ENCODE measurements at places on chromosomes 16 and 17.

DNA sequence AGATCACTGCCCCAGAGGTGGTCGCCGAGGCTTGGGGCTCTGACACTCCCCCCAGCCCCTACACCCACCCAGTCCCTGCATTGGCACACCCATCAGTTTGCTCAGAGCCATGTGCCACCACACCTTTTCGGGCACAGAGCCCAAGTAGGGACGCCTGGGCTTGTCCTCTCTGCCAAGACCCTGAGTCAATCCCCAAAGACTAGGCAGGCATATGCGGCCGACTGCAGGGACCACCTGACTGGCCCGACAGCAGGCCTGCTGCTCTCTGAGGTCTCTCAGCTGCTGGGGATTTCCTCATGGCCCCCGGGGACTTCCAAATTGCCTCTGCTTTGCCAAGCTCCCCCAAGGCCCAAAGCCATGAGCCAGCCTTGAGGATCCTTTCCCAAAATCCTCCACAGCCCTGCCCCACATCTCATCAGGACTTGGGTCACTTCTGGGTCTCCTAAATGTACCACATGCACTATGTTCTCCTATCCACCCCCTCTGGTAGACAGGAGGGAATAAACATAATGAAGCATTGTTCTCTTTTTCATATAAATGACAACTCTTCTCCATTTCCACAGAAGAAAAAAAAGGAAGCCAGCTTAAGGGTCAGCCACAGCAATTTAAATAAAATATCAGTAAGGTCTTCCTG lies 30.6 kb downstream of the MYO18A start:
- DNase-seq, result no peak

- no peak for DNase-seq
Observed at GRCh38 chr16:57038166-57038565, 48.8 kb downstream of the NLRC5 start.

- no peak for DNase-seq
Observed at GRCh38 chr16:86362155-86362849, 148.0 kb upstream of the FOXF1 start.

- no peak for DNase-seq
Observed at GRCh38 chr17:8053600-8053999, 14.7 kb downstream of the ALOX15B start.

GRCh38 chr17:73224663-73225305 lies 31.9 kb downstream of the COG1 start:
- no peak for DNase-seq

Data from skin of body (tissue), 3 donors.